ENCODE measurements at places on chromosomes 7 and 10.

DNA sequence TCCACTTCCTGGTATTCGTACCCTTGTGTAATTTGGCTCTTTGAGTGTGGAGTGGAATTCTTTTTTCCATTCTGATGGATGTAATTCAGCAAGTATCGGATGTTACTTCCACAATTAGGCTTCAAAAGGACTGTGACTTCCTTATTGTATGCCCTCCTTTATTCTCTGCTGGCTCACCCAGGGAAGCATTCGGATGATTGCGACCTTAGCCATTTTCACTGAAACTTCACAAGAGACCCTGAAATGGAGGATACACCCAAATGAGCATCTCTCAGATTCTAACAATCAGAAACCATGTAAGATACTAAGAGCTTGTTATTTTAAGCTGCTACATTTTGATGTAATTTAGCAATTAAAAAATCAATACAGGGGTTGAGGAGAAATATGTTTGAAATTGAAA, 493.1 kb downstream of the DNAJB9 start:
- no peak for DNase-seq

GRCh38 chr7:84971360-84971759, 215.5 kb downstream of the SEMA3D start:
- no peak for DNase-seq

- peak; percentile 74 for DNase-seq
Observed at GRCh38 chr7:150370612-150371071, 2.0 kb downstream of the REPIN1 start.

DNA sequence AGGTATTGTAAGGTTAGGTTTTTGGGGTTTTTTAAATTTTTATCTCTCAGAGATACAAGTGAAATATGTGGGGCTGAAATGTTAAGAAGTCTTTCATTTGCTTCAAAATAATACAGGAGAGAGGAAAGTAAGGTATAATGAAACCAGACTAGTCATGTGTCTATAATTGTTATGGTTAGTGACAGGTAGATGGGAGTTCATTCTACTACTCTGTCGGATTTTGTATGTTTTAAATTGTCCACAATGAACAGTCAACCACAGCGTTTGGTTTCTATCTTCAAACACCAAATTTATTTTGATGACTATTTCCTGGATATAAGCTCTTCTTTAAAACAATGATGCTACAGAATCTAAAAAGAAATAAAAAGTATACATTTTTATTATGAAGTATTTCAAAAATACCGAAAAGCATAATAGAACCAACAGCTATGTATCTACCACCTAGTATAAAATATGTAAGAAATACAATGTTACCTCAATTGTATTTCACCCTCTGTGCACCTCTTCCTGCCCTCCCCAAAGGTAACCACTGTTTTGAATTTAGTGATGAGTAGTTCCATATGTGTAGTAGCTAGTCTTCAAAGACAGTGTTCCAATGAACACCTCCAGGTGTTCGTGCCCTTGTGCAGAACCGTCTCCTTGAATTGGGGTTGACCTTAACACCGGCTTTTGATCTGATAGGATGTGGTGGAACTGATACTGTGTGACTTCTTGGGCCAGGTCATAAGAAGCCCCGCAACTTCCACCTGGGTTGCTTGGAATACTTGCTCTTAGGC, 74.8 kb upstream of the CDK1 start:
- DNase-seq = no peak

DNA sequence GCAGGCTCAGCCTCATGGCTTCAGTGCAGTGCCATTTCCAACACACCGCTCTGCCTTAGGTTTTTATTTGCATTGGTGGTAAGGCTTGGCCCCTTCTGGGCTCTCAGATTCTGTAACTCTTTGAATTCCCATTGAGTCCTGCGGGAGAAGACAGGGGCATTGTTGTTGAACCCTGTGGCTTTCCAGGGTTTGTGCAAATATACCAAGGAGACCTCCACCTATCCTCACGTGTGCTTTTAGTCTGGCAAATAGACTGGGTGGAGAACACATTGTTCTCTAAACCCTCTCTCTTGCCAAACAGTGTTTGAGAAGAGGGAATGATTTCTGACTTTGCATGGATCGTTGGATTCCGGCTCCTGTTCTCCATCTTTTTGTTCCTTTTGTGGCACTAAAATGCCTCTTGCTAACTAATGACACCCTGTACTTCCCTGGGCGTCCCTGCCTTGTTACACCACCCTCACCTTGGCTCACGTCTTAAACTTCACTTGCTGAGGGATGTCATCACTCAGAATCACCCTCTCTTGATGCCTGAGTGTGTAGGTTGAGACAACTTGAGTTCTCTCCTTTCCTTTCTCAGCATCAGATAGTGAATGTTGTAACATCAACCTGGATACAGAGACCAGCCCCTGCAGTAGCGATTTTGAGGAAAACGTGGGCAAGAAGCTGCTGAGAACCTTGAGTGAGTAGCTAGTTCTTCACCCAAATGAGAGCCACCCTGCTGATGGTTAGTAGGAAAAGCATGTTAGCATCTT, 40.5 kb downstream of the GOT1 start:
- no peak for DNase-seq

- DNase-seq = no peak
Observed at GRCh38 chr10:126787201-126787600, 116.7 kb upstream of the C10orf90 start.
